NCI-H524 (cell line): ENCODE measurements at places on chromosomes 12 and 14.
A peak's percentile ranks its signal among the peaks of the same experiment; 100 is the strongest.

DNA sequence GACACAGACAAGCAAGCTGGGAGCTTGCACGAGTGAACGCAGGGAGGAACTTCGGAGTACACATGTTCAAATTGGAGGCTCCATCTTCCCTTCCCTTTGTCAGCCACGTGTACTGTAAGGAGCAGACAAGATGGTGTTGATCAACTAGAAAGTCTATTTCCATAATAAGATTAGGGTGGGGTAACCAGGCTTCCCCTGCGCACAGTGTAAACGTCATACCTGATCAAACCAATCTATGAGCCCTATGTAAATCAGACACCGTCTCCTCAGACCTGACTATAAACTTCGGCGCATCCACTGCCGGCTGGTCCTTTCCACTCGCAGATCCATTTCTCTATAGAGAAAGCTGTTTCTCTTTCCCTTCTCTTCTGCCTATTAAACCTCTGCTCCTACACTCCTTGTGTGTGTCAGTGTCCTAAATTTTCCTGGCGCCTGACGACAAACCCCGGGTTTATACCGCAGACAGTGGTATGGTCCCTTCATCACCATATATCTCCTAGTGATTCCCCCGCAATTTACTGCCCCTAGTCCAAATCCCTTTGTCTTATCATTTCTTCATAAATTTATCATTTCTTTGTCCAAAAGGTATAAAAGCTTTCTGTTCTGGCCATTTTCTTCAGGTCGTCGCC lies 7.5 kb upstream of the ETFBKMT start:
- DNase-seq, result no peak

- DNase-seq, result no peak
Measured at GRCh38 chr12:57613427-57614109, 2.3 kb downstream of the ARHGEF25 start.

DNA sequence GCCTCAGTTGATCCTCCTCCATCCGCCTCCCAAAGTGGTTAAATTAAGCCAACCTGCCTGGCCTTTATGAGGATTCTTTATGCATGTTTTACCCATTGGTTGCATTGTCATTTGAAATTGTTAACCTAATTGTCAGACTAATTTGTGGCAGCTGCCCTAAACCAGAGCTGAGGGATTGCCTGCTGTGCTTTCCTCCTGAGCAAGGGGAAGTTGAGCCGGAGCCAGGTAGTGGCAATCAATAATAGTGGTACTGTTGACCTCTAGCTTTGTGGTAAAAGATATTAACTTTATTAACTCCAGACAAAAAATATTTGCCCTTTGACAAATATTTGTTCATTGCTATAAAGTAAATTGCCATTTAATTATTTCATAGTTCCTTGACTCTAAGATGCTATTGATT lies 5.6 kb upstream of the HEBP1 start:
- DNase-seq, result no peak

DNA sequence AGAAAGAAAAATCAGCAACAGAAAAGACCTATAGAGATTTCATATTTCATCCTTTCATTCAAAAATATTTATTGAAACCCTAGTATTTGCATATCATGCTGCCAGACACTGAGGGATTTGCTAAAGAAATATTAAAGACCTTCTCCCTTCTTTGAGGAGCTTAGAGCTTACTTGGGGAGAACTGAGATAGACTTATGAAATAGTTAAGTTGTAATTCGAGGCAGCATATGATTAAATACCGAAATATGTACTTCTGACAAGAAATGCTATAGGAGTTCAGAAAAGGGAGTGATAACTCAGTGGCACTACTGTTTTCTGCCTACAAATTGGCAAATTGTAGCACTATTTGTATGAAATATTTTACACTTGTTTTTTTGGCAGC lies 59.1 kb downstream of the PLXNC1 start:
- DNase-seq, result no peak

DNA sequence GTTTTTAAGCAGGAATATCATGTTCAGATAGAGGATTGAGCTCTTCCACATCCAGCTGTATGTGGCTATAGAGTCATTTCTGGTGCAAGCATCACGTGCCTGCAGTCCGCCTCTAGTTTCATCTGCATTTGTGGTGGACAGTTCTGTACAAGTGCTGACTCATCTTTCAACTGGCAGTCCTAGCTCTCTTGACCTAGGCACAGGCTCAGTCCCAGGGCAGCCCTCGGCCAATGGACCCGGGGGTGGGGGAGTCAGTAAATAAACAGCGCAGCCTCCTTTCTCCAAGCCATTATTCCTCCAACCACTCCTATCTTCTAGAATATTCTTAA lies 41.8 kb upstream of the FRMD6 start:
- no peak for DNase-seq

GRCh38 chr12:14999021-14999694 lies 26.3 kb downstream of the PDE6H start:
- no peak for DNase-seq

DNA sequence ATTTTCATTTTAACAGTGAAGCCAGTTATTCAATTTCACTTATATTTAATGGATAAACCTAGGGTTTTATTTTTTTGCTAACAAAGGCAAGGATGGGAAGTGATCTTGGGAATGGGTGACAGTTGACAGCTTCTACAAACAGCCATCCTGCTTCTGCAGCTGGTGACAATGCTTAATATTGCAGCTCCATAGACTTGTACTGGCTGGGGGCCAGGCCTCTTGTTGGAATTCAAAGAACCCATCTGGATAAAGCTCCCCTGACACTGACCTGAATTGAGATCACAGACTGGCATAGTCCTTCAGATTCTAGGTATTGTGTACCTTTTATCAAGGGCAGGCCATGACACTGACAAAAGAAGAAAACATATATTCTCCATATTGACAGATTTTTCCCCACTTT lies 664.6 kb upstream of the FOXG1 start:
- peak; percentile 82 for DNase-seq
